Esophagus squamous epithelium (tissue), 5 donors: ENCODE measurements at places on chromosomes 3 and 15. TPM values are rescaled to one million over a fixed set of nuclear protein-coding genes. Genes with fewer than 3 reads are reported as not detected.

DNA sequence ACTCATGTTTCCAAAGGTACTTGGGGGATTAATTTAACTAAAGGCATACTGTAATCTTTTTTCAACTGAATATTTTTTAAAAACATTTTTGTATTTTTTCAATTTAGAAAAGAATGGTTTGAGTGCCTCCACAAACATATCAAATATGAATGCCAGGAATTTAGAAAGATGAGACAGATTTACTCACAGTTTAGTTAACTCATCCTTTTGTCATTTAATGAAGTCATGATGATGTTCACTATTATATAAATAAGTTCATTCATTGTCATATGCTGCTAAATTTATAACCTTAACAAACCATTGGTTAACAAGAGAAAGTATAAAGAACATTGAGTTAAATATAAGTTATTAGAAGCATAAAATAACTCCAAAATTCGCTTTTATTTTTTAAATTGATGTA, 50.0 kb downstream of the FGF7 start:
- H3K27ac ChIP-seq: no peak overlapping the region
- no peaks in the 10 kb centered on the region for H3K27me3 ChIP-seq
- no peak overlapping the region for H3K4me3 ChIP-seq
- H3K36me3 ChIP-seq: no peaks in the 10 kb centered on the region

DNA sequence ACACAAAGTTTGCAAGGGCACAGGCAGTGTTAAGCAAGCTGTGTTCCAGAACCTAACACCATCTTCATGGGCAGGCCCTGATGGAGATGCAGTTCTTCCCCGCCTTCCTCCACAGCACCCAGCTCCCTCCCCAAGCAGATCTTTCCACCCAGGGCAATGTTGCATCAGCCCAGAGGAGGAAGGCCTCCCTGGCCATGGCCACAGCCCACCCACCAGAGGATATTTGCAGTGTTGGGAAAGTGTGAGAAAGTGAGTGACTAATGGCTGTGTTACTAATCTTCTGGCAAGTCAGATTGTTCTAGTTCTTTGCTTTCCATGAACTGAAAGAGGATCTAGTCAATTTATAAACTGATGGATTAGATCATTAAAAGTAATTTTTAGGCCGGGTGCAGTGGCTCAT, 42.0 kb upstream of the ATP10A start:
- no peaks in the 10 kb centered on the region for H3K36me3 ChIP-seq
- H3K4me3 ChIP-seq: no peak overlapping the region
- peaks cover 11% of the 10 kb centered on the region for H3K4me1 ChIP-seq
- H3K27me3 ChIP-seq: no peaks in the 10 kb centered on the region
- peak overlapping the region; percentile 5 for H3K27ac ChIP-seq

- H3K27ac ChIP-seq: no peak overlapping the region
- DNase-seq: no peak
Observed at GRCh38 chr15:73378089-73378488, 9.3 kb upstream of the HCN4 start.

LARP6 gene
- 18.7 TPM for total RNA-seq
